ENCODE measurements at places on chromosomes 1 and 21.
A peak's percentile ranks its signal among the peaks of the same experiment; 100 is the strongest.

GRCh38 chr1:232012773-232013386, 386.3 kb downstream of the DISC1 start:
- DNase-seq, result no peak

GRCh38 chr1:201501144-201501543, 5.8 kb downstream of the CSRP1 start:
- no peak for DNase-seq

- DNase-seq, result no peak
Observed at GRCh38 chr1:227303662-227304061, 14.6 kb downstream of the CDC42BPA start.

- no peak for DNase-seq
Observed at GRCh38 chr21:42276526-42277154, 38.6 kb downstream of the TFF3 start.

DNA sequence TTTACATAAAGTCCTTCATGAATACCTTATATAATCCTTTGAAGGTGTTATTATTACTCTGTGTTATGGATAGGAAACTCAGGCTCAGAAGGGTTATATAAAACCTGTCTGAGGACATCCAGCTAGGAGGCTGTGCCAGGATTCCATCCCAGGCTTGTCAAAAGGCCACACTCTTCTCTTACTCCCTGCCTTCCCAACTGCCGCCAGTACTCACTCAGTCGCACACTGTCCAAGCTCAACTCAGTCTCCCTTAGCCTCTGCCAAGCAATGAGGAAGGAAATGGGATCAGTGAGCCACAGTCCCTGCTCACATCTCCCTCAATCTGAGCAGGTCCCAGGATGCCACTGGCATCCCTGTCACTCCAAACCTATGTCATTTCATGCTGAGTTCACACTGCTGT, 94.4 kb downstream of the NAV1 start:
- DNase-seq, result no peak

GRCh38 chr1:247077876-247078257, 744 bp downstream of the ZNF670 start:
- no peak for DNase-seq

GRCh38 chr1:198523182-198523950, 17.1 kb downstream of the ATP6V1G3 start:
- DNase-seq, result no peak

GRCh38 chr1:32273391-32274208, 18.3 kb upstream of the HDAC1 start:
- DNase-seq, result peak; percentile 52

- no peak for DNase-seq
Observed at GRCh38 chr1:60527567-60527966, 454.0 kb upstream of the C1orf87 start.

DNA sequence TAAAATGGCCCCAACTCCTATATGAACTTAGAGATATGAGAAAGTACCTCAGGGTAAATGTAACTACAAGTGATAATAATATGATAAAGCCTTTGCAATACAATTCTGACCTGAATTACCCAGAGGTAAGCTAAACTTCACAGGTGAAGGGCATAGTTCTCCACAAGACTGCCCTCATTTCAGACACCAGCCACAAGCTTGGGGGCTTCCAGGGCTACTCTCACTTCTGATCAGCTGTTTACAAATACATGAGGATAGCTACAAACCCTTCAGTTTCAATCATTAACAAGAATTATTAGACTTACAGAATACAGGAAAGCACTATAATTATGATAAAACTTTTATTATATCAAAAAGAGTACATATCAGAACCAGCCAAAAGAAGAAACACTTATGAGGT, 18.7 kb upstream of the DPH5 start:
- DNase-seq, result no peak

DNA sequence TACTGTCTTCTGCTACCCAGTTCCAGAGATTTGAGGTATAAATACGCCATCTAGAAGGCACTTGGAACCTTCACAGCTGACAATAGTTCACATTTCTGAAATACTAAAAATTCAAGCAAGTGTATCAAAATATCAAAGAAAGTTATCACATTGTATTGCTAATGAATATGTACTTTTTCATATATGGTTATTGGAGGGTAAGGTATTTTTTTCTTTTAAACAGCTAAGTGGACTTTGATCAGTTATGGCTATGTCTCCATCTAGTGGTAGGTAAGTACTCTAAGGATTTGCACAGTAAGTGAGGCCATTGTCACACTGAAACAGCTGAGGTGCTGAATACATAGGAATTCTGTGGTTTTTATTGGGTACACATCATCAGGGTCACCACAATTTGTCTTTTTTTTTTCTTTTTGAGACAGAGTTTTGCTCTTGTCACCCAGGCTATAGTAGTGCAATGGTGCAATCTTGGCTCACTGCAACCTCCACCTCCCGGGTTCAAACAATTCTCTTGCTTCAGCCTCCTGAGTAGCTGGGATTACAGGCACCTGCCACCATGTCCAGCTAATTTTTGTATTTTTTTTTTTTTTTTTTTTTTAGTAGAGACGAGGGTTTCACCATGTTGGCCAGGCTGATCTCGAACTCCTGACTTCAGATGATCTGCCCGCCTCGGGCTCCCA, 49.1 kb upstream of the CR2 start:
- no peak for DNase-seq

GRCh38 chr1:93758842-93759515, 77.3 kb upstream of the BCAR3 start:
- no peak for DNase-seq

DNA sequence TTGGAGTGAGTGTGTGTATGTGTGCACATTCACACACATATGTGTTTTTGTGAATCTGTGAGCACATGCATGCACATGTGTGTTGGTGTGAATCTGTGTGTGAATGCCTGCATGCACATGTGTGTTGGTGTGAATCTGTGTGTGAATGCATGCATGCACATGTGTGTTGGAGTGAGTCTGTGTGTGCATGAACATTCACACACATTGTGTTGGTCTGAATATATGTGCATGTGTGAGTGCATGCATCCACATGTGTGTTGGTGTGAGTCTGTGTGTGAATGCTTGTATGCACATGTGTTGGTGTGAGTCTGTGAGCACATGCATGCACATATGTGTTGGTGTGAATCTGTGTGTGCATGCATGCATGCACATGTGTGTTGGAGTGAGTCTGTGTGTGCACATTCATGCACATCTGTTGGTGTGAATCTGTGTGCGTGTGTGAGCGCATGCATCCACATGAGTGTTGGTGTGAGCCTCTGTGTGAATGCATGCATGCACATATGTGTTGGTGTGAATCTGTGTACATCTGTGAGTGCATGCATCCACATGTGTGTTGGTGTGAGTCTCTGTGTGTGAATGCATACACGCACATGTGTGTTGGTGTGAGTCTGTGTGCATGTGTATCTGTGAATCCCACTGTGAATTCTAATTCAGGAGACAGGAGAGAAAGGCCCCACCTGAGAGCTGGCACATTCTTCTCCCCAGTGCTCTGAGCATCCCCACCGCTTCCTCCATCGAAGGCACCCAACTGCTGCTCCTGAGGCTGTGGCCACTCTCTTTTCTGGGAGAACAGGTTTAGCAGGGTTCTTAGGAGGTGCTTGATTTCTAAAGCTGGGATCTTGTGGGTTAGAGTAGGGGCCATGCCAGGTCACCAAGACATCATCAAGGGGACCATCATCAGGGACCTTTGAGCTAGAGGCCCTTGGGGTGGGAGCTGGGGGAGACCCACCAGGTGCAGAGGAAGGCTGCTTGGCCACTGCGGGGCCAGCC, 117.5 kb upstream of the ARHGEF16 start:
- DNase-seq, result no peak

DNA sequence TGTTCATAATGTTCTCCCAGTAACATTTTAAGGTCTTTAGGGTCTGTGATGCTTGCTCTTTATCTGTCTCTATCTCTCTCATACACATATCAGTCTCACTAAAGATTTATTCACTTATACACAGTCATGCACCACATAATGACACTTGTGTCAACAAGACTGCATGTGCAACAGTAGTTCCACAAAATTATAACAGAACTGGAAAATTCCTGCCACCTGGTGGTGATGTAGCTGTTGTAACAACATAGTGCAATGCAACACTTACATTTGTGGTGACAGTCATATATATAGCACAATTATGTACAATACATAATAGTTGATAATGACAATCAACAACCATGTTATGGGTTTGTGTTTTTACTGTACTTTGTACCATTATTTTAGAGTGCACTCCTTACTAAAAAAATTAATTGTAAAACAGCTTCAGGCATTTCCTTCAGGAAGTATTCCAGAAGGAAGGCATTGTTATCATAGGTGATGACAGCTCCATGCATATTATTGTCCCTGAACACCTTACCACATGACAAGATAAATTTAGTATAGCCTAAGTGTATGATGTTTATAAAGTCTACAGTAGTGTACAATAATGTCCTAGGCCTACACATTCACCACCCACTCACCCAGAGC, 8.1 kb downstream of the TDRD5 start:
- no peak for DNase-seq

- DNase-seq, result no peak
Observed at GRCh38 chr1:116139592-116140134, 28.5 kb downstream of the MAB21L3 start.

- no peak for DNase-seq
Observed at GRCh38 chr21:26715878-26716506, 129.2 kb downstream of the ADAMTS1 start.

DNA sequence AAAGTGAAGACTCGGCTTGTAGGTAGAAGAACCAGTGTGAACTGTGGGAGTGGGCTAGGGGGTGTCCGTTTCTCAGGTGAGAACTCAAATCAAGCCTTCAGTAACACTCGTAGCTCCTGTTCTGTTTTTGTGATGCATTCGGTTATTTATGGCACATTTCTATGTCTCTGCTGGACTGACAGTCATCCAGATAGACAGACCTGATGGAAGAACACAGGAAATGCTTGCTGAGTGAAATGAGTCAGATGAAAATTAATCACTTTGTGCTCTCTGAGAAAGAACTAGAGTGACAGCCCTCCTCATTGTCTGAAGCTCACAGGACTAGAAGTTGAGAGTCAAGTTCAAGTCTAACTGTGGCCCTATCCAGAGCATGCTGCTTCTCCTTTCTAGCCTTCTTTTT, 360.1 kb upstream of the PLXNA2 start:
- no peak for DNase-seq

GRCh38 chr1:109490029-109490933, 3.6 kb upstream of the CYB561D1 start:
- peak; percentile 60 for DNase-seq

DNA sequence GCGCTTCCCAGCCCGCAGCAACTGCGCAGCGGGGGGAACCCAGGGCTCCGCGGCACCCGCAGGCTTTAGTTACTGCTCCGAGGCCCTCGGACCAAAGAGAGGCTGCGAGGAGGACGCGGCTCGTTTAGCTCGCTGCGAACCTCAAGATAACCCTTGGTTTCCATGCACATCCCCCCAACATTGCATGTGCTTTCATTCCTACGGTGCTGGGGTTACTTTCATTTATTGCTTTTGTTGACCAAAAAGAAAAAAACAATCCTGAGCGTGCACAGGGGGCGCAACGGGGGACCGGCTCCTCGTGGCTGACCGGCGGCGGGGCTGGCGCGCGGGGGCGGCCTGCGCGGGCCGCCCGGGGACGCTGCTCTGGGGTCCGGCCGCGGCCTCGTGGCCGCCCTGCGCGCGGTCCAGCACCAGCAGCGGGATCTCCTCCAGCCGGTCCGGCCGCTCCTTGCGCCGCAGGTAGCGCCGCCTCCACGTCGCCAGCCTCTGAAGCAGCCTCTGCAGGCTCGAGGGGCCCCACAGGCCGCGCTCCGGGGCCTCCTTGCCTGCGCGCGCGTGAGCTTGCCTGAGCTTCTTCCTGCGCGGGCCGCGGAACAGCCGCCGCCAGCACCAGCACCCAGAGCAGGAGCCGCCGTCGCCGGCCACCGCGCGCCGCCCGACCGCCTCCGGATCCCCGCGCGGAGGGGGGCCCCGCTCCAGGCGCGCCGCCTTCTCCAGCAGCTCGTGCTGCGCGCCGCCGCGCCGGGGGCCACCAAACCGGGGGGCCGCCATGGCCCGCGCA, 77.4 kb downstream of the DESI2 start:
- DNase-seq, result no peak

DNA sequence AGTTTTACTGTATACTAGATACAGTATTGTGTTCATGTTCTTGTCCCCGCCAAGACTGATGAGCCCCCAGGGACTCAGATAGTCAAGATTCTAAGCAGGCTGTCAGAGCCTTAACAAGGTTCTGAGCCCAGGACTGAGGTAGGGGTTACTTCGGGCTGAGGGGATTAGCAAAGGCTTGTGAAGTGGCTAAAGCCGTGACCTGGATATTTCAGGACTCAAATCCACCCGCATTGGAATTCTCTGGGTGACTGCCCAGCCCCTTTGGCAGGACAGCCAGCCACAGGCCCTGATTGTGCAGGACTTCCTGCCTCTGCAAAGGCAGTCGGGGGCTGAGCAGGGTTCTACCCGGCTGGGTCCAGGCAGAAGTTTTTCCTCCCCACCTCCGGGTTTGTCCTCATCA, at the start of gene PLA2G5:
Gene PLA2G5, plus strand, starts transcription at position 321 of the 400 bp plus-strand sequence. CDS start 14,637 bp downstream, outside the sequence.
- no peak for DNase-seq

DNA sequence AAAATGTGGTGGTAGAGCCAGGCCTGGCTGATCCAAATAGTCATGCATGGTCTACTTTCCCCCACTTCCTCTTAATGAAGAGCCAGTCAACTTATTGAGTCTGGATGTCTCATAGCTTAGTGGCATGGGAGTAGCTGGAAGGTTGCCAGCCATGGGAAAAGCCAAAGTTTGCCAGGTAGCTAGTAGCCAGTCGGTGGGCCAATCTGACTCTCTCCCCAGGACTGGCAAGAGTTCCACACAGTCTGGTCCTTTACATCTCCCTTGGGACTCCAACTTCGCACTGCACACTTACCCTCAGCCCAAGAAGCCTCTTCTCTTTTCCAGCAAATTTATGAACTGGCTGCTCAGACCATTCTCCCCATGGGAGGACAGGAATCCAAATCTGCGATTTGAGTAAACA, 8.3 kb downstream of the WARS2 start:
- no peak for DNase-seq

GRCh38 chr1:178046591-178047270, 47.2 kb upstream of the RASAL2 start:
- DNase-seq, result no peak

DNA sequence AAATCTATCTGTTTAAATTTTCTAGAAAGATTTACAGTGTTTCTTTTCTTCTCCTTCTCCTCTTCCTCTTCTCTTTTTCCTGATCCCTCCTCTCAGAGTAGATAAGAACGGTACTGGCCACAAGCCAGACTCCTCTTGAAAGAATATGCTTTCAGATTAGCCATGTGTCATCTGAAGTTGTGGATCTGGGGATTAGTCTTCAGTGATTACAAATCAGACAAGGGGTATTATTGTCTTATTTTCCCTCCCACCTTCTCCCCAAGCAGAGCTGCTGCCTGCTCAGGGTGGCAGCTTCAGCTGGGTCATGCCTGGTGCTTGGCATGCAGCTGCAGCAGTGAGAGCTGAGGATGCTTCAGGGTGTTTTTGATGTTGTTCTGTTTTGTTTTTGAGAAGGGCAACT, 42.7 kb downstream of the SGIP1 start:
- DNase-seq, result no peak

GRCh38 chr21:45125357-45125756, 51.0 kb downstream of the ADARB1 start:
- no peak for DNase-seq
